ENCODE measurements at places on chromosomes 3 and 15.
A peak's percentile ranks its signal among the peaks of the same experiment; 100 is the strongest.

GRCh38 chr3:70820397-70820796, 508.0 kb upstream of the MDFIC2 start:
- no peak for DNase-seq

- peak; percentile 38 for DNase-seq
These were observed 124.7 kb upstream of the RAD18 start for GRCh38 chr3:9087831-9088413.

DNA sequence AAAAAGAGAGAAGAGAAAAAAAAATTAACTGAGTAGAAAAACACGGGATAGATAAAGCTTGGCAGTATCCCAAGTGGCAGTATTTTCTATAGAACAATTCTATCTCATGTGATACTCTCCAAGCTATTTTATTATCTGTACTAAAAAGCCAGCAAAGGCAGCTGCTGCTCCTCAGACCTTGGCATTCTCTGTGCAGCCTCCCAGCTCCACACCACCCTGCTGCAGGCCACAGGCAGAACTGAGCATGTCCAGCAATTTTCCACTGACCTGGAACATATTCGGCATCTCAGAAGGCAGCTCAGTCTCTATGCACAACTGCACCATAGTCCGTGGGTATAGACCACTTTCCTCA, 1161.4 kb downstream of the IGSF11 start:
- no peak for DNase-seq

DNA sequence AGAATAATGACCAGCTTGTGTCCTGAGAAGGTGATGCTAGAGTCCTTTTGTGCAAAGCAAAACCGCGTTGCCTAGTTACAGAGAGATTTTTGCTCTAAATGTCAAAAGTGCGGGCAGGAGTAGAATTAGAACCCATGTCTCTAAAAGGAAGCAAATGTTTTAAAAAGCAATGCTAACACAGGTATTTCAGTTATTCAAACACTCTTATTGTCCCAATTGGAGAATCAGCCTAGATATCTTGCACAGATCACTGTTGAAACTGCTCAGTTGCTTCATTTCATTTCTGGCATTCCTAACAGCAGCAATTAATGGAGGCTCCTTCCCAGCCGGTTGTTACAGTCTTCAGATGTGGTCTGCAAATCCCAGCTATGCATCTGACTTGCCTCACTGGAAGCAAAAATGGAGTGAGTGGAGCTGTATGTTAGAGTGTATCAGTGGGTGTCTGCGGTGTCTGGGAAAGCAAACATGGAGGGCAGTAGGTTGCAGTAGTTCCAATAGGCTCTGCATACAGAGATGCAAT, 55.6 kb upstream of the SEMA6D start:
- DNase-seq, result no peak

- DNase-seq, result no peak
These were observed 16.0 kb downstream of the ROBO2 start for GRCh38 chr3:77055841-77056341.

DNA sequence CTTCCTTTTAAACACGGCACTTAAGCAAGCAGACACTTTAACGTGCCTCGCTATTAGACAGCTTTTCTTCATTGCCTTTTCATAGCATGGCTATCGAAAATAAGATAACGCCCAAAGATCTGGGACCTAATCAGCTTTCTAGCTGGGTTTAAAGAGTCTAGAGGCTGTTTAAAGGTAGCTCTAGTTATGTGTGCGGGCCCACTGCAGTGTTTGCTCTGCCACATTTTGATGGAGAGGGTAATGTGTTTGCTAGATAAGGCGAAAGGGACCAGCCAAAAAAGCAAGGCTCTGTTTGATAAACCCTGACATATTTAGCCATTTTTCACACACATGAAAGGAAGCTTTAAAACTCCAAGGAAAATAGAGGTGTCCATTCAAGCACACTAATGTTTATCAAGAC, 91.6 kb downstream of the NR2F2 start:
- DNase-seq, result no peak

- DNase-seq, result no peak
These were observed 16.5 kb downstream of the BCHE start for GRCh38 chr3:165820671-165821123.

DNA sequence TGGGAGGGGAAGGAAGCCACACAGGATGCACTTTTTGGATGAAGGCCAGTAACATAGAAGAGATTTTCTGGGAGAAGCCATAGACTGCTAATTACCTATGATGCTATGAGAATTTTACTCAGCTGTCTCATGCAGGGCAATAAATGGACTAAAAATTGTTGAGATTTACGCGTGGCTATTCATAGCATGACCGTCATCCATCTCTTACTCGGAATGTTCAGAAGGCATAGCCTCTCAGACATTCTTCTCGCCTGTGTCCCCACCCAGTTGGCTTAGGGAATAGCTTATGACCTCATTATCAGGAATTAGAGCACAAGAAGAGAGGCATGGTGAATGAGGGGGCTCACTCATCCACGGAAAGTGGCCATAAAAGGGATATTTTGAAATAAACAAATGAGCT, 107.9 kb upstream of the ATP10A start:
- no peak for DNase-seq

DNA sequence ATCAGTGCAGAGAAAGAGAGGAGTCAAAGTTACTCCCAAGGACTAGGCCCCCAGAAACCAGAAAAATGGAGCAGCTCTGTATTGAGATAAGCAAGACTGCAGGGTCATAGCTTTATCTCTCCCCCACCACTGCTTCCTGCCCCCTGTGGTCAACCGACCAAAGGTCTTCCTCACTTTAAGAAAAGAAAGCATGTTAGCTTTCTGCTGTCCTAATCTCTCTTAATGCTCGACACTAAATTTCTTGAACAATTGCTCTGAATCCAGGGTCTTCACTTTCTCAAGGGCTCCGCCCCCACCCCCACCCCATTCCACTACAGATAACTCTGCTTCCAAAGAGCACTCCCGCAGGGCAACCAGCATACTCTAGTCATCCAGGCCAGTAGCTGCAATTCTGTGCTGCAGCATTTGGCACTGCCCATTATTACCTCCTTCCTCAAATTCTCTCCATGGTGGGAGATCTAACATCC, 31.9 kb downstream of the TNIK start:
- DNase-seq, result peak; percentile 97

DNA sequence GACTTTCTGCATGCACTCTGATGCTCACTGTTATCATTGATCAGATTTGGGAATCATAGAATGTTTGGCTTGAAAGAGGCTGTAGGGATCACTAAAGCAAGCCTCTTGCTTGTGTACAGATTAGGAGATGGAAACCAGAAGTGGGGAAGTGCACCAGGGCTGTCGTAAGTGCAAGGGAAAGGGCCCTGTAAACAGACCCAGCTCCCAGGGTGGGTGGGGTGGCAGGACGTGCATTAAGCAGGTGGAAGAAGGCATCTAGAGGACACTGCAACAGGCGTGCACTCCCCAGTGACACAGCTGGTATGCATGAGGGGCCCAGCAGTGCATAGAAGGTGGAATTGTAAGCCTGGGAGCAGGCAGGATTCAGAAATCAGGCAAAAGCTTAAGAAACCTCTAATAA, 58.0 kb upstream of the SLC7A14 start:
- no peak for DNase-seq

DNA sequence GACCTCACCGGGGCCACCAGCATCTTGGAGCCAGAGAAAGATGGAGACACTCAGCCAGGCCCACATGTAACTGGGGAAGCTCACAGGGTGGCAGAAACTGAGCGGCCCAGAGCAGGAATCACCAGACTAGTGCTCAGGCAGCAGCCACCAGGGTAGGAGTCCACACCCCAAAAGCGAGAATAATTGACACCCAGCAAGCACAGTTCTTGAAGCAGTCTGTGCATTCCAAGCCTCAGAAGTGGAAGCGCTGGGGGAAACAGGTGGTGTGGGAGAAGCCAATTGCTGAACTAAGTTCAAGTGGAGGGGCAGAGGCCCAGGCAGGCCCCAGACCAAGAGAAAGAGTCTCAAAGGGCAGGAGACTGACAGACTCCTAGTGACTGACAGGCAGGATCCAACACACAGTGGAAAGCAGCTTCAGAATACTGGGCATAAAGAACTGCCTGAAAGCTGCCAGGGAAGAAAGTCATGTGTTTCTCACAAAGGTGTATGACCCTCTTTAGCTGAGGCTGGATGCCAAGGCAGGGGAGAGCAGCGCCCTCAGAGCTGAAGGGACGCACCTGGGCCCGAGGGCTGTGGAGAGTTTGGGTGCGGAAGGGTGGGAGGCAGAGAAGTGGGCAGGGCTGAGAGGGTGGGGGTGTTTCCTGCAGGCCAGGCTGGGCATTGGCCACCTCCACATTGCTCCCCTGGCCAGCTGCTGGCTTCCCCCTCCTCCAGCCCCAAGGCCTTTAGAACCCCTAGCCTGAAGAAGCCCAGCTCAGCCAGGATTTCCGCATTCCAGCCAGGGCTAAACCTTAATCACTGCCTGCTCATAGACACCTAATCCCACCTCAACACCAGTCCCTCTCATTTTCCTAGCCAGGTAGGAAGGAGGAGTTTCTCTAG, 7.7 kb downstream of the NT5DC2 start:
- DNase-seq, result no peak

- DNase-seq, result no peak
These were observed 282.9 kb downstream of the AGBL1 start for GRCh38 chr15:86362555-86362954.

DNA sequence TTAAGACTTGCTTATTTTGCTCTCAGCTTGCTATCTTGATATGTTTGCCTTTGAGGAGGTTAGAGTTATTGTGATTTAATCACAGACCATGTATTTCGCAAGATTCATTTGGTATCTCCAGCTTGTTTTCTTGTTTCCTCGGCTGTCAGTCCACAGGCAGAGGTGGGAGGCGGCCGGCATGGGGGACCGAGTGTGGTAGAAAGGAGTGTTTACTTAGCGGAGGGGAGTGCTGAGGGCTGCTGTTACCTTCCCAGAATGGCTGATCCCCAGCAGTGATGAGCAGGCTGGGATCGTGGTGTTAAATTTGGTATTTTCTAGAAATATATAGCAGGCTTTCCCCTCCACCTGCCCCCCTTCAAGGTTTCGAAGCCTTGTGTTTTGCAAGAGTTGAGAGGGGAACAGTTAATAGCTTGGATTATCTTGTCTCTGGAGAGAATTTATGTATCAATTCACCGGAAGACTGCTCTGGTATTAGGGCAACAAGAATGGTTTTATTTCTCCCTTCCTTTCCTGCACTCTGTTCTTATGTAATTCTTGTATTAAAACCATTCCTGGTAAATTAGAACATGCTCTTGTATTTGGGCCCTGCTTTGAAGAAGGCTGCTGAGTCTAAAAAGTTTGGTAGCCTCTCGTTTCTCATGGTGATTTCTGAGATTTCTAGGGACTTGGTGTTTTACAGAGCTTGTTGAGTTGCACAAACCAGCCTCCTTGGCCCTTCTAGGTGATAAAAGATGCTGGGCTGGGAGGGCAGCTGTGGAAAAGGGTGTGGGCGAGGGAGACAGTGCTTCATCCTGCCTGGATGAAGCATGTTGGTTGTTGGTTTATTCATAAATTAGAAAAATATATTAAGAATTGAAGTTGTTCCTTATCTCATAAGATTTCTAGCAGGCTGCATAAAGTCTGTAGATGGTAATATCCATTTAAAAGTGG, 151.4 kb downstream of the IGF1R start:
- peak; percentile 61 for DNase-seq

GRCh38 chr3:104575634-104576033, 791.1 kb upstream of the ALCAM start:
- no peak for DNase-seq

GRCh38 chr15:84967380-84967779, 14.3 kb upstream of the PDE8A start:
- no peak for DNase-seq

GRCh38 chr3:19348500-19348899, 200.2 kb downstream of the KCNH8 start:
- no peak for DNase-seq

GRCh38 chr3:141960731-141961130, 84.3 kb downstream of the ATP1B3 start:
- DNase-seq, result no peak

DNA sequence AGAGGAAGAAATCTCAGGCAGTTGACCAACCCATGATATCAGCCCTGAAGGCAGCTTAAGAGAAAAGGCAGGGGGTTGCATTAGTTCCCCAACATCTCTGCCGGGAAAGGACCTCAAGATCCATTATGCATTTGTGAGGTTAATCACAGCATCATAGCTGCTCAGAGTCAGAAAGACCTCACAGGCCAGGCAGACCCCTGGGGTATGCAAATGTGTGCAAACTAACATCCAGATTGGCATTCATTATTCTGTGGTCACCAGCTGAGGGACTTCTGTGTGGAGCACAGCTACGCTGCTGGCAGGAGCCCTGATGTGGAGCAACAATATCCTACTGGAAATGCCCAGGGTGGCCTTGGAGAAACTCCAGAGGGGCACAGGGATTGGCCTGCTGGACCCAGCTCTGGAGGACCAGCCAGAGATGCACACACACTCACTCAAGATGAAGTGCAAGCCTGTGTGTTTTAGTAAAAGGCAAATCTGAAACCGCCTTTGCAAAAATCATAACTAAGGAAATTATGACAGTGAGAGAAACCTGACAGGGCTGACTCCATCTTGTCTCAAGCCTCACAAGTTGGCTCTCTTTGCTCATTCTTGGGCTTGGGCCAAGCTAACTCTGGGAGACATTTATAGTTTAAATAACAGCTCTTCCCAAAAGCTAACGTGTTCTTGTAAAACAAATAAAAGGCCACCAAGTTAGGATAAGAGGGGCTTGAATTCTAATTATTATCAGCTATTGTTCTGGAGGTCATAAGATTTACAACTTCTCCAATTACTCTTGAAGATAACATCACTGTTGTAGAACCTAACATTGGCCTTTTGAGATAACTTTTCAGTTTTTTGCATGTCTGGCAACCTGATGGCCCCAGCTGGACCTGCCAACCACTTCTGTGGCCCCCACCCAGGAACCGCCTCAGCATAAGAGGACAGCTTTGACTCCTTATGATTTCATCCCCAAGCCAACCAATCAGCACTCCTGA, 257.1 kb downstream of the UACA start:
- DNase-seq, result peak; percentile 47

DNA sequence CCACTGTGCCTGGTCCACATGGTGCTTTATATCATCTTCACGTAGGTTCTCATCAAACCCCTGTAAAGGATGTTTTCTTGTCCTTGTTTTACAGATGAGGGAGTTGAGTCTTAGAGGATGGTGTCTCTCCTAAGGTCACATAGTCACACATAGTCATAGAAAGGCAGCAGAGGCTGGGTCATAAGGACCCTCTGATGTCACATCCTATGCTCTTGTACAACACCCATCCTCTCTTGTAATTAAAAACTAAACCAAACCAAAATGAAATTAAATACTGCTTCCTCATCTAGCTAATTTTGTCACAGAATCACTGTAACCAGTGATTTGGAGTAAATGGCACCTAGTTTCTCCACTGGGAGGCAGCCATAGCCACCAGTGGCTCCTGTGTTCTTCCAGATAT, 21.8 kb upstream of the ATP1B3 start:
- DNase-seq, result no peak

DNA sequence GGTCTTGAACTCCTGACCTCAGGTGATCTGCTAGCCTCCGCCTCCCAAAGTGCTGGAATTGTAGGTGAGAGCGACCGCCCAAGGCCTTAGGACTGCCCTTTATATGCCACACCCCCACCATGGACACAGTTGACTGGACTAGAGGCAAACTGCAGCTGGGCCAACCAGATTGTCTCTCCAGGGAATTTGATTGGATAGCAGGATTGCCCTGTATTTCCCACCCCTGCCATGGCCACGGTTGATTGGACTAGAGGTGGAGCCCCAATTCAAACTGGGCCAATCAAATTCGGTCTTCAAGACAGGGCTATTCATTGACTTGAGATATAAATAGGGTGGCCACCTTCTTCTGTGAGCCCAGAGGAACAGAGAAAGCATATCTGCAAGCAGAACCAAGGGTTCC, 6.9 kb upstream of the CLPX start:
- peak; percentile 30 for DNase-seq
